ENCODE measurements at places on chromosomes 5 and 9. TPM values are rescaled to one million over a fixed set of nuclear protein-coding genes. Genes with fewer than 3 reads are reported as not detected.

The ADCY2 gene
- 9.1 TPM for total RNA-seq

The ACTBL2 gene
- not detected for total RNA-seq

DNA sequence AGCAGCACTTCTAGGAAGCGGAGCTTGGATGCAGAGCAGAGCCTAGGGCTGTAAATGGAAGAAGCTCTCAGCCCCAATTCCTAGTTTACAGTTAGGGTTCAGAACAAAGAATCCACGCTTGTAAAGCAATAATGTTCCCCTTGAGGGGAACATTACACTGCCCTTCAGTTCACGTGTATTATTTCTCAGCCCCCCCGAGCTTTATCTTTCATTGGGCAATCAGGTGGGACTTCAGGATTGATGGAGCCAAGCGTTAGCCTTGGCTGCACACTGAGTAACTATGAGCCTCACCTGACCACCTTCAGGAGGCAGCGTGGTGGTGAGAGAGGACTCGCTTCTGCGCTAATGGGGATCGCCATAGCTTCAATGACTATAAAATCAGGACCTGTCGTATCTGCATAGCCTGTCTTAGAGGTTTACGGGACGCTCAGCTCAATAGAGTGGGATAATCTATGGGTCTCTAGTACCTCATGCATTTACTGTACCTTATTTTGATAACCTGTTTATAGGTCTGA, 157.0 kb upstream of the RASEF start:
- DNase-seq = no peak

- no peak for DNase-seq
These were observed 113.2 kb downstream of the UNC13B start for GRCh38 chr9:35274993-35275392.

DNA sequence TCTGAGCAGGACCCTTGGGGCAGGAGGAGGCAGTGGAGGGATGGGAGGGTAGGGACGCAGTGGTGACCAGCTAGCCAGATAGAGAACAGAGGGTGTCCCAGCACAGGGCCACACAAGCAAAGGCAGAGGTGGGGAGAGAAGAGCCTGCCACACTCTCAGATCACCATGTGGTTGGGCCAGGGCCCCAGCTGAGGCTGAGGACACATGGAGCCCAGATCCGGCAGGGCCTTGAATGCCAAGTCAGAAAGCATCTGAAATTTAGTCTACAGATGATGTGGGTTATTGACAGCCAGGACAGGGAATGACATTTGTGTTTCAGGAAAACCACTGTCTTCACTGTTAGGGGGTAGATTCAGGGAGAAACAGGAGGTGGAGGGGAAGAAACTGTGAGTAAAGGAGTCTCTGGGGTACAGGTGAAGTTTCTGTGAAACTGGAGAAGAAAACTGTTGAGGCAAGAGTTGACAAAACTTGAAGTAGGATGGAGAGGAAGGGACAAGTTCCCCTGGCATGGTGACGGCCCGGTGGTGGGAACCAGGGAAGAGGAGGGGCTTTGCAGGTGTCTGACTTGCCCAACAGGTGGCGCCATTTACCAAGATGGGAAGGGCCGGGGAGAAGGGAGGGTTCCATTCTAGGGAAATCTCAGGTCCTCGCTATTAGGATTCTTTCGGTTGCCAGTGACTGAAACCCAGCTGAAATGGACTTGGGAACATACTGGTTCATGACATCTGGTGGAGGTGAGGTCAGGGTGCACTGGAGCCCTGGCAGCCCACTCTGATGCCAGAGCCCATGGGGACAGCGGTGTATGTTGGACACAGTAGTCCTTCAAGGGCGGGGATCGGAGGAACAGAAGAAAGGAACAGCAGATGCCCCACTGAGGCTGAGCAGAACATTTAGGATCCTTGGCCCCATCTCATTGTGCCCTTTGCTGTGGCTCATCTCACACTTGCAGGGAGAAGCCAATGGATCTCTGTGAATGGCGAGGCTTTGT, 100.1 kb downstream of the KCNIP1 start:
- no peak for DNase-seq

GRCh38 chr5:159041444-159042198, 58.1 kb downstream of the EBF1 start:
- no peak for DNase-seq

The CAVIN4 gene
- total RNA-seq = 0.65 TPM

The SLC46A2 gene
- total RNA-seq = not detected

DNA sequence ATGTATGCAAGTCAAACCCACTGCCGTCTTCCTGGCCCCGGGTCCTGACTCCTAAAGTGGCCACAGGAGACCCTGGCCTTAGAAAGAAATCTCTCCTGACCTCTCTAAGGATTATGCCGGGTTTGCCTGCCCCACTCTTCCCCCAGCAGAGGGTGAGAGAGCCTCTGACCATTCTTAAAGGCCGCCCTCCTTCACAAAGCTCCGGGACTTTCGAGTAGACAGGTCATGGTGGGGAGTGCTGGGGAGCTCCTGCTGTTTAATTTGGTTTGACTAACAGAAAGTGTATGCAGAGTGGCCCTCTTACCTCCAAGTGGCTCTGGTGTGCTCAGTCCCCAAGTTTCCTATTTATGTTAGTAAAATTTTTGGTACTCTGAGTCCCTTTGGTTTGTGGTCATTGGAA, 111.8 kb downstream of the LRRC70 start:
- DNase-seq = no peak

The LRRC14B gene
- total RNA-seq = not detected

- no peak for DNase-seq
These were observed 850.2 kb upstream of the NUDT12 start for GRCh38 chr5:104412649-104413240.

- DNase-seq = no peak
These were observed 25.3 kb downstream of the ARSB start for GRCh38 chr5:78959767-78960166.

DNA sequence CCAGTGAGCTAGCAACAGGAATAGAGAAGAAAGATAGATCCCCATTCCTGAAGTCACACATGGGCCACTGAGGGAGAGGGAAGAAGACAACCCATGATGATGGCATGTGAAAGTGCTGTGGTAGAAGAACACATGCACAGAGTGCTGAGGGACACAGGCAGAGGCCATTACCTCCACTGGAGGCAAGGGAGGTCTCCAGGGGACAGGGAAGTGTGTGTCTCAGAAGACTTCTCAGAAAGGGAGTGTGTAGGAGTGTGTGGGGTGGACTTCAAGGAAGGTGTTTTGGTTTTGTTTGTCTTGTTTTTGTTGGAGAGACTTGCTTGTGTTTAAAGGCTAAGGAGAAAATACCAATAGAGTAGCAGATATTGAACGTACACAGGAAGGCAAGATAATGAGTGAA, 77.0 kb upstream of the SMARCA2 start:
- no peak for DNase-seq

GRCh38 chr5:147661541-147661940, 121.0 kb downstream of the JAKMIP2 start:
- no peak for DNase-seq

The SHISAL2B gene
- not detected for total RNA-seq

GRCh38 chr5:81972492-81972783, 615 bp downstream of the ATG10 start:
- no peak for DNase-seq

- DNase-seq = peak; percentile 90
These were observed at the start of gene PROP1 for GRCh38 chr5:177995691-177996595. TSS of gene PROP1 (minus strand) at chr5:177996242. CDS start at chr5:177995933, 309 bp downstream.

The ADGRD2 gene
- total RNA-seq = not detected
